ENCODE measurements at places on chromosomes 5 and 9.

DNA sequence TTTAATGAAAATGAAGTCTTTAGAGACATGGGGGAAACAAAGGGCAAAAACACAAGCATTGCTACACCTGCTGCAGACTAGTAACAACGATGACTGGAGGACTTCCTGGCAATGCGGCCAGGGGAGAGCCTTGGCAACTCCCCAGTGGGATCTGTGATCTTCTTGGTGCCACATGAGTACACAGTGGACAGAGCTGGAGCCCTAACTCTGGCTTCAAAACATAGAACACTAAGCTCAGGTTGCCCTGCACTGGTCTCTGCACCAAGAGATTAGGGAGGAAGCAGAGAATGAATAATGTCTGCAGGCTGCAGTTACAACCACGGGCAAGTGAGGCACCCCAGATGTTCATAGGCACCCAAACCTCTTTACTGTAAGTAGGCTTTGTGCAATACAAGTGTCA, 91.1 kb downstream of the MRPS27 start:
- no peak for DNase-seq

DNA sequence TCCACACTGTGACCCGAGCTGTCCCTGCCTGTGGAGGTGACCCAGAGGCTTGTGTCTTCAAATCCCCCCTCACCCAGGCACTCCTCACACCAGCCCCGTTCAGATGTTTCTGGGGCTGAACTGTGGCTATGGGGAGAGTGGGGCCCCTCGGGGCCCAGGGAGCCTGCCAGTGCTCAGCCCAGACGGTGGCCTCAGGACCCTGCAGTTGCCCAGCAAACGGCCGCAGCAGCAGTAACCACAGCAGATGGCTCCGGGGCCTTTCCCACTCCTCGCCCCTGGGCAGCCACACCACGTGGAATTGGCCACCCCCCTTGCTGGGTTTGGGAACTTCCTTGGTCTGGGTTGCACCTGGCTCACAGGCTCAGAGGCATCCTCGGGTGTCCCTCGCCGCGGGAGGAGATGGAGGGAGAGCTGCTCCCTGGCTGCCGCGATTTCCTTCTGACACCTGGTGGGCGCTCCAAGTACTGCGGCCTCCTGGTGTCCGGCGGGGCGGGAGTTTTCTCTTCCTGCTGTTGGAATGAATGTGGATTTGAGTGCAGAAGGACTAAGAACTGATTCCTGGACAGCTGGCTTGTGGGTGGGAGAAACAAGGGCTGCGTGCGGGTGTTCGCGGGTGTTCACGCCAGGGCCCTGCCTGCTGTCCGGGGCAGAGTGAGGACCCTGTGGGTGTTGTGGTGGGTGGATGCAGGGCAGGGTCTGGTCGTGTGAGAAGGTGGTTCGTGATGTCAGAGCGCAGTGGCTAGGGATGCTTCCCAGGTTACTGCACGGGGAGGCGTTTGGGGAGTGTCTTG, 97.5 kb downstream of the COL5A1 start:
- DNase-seq, result no peak

- DNase-seq, result no peak
Observed at GRCh38 chr9:8616414-8616813, 816.8 kb upstream of the DMAC1 start.

DNA sequence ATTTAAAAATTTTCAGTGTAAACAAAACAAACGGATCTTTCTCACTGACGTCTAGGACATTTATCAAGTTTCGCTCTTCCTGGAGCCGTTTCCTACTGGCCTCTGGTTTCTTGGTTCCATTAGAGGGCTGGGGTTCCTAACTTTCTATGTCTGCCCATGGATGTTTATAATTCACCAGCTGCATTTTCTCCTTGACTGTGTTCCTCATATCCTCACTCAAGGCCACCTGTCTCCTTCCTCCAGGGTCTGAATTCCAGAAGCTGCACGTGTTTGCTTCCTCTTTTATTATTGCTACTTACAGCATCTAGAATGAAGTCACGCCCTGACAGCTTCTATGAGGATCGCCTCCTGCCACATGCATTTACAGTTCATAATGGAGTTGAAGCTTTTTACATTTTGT, 74.1 kb upstream of the BASP1 start:
- no peak for DNase-seq

GRCh38 chr9:26054600-26055520, 376.6 kb upstream of the TUSC1 start:
- no peak for DNase-seq

DNA sequence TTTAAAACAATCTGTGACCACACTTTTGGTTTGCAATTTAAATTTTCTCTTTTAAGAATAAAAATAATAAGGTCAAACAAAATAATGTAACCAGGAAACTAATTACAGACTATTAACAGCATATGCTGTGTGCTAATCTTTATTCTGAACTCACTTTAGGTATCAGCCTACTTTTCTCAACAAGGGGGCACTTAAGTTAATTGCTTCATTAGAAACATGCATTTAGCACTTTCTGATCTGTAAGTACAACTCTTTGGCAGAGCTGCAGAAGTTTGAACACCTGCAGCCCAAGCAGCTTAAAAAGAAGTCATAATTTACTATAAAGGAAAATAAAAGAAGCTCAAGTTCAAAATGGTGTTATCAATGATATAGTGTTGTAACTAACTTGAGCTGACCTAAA, 21.7 kb downstream of the XRCC4 start:
- peak; percentile 12 for DNase-seq

DNA sequence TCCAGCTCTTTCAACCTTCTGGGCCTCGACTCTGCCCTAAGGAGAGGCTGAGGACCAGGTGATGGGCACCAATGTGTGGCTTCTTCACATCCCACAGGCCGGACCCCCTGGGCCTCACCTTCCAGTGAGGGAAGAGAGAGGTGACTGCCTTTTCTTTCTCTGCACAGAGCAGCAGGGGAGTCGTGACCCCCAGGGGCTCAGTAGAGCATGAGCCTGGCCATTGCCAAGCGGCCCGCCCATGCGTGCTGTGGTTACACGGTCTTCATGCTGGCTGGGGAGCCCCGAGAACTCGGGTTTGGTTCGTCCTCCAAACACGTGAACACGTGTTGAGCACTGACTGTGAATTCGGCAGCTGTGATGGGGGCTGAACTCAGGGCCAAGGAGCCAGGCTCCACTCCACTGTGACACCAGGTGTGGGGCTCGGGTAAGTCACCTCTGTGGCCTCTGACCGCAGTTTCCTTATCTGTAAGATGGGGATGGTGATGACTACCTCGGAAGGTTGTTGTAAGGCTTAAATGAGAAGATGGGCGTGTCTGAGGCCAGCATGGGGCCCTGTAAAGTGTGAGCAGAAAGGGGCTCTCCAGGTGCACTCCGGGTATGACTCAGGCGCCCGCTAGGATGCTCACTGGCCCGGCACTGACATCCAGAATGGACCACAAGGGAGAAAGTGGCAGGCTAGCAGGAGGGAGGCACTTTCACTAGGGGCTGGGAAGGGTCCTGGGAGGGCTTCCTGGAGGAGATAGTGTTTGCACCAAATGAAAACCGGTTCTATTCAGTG, 13.4 kb upstream of the GRHPR start:
- DNase-seq, result no peak

Data from NCI-H1417 treated with DMSO at 0.1 percent for 48 hours (cell line).